ENCODE measurements at places on chromosomes 1 and 21.

DNA sequence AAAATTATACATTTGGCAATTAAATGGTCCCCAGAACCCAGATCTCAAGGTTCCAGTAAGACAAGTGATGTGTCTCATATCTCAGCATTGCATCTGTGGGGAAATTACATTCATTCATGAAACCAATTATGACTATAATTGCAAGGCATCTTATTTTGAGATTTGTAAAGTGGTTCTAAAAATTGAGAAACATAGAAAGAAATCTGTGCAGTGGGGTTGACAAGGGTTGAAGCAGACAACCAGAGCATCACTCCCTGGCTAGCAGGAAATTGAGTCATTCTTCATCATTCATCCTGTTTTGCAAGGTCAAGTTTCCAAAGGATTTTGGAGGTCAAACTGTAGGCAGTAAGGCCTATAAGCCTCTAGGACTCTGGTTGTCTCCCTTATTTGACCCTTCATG, 25.1 kb upstream of the MROH9 start:
- DNase-seq, result no peak

- no peak for DNase-seq
Measured at GRCh38 chr1:222045786-222046185, 303.9 kb upstream of the DUSP10 start.

DNA sequence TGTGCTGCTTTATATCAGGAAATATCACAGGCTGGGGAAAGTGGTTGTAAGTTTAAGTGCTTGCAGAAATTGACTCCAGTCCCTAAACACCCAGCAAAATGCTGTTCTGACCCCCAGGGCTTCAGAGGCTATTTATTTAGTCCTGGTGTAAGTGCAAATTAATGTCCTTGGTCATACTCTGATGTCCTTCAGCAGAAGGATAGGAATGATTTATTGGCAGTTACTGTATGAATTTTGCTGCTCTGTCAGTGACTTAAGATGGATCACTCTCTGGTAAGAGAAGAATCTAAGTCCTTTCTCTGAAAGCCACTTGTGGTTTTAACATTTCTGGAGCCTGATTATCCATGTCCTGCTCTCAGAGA, 21.9 kb downstream of the FAM20B start:
- no peak for DNase-seq

- DNase-seq, result no peak
Measured at GRCh38 chr1:147080671-147081394, 91.4 kb downstream of the PRKAB2 start.

DNA sequence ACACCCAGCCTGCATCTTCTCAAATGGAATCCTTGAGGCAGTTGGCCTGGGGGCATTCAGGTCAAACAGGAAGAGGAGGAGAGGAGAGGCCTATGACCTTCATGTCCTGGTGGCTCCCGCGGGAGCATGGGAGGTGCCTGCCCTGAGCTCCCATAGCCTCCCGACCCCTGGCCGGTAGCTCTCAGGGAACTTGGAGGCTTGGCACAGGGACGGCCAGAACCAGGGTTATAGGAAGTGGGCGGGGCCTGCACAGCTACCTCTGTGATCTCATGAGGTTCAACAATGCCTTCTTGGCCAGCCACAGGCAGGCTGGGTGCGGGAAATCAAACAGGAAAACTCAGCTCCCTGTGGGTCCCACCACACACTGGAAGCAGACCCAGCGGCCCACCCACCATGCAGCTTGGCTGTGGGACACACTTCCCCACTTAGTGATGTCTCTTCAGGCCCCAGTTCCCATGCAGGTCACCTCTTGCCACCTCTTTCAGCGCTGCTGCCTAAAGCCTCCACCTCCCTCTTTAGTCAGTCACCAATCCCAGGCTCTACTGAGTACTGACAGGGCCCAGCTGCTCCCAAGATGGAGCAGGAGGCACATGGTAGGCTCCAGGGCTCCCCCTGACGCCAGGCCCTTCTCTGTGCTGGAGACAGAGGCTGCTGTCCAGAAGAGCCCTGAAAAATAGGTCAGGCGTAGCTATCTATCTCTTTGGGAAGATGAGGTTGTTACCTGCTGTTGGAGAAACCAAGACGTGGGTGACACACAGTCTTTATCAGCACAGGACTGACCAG, at the start of gene SLFNL1:
TSS of gene SLFNL1 (minus strand) at position 200 of the 783 bp plus-strand sequence. CDS start 1,065 bp downstream, outside the sequence.
- no peak for DNase-seq

DNA sequence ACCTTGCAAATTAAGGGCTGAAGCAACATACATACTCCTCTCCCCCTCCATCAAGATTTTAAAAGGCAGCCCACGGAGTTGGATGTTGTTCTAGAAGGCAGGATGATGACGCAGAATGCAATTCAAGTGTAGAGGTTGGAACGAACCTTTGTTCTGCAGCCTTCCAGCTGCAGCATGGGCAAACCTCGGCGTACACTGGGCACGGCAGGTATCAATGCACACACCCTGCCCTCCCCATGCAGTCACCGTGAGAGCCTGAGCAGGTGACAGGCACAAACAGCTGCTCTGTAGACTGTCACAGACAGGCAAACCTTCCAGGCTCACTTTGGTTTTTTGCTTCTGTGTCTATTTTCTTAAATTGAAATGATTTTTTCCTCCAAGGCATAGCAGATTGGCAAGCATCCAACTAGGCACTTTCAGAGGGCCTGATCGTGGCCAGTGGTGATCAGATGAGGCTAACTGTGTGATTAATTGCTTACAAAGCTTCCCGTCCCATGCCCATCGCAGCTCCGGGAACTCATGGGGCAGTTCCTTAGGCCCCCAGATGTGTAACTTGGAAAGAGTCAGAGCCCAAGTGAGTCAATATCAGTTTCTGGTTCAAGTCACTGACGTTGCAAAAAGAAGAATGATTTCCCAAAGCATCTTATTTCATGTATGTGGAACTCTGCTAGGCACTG, 82.3 kb downstream of the ITPKB start:
- DNase-seq, result no peak

GRCh38 chr1:52511439-52511838, 41.5 kb downstream of the TUT4 start:
- no peak for DNase-seq

- DNase-seq, result no peak
Measured at GRCh38 chr1:38047603-38048141, 1.1 kb upstream of the POU3F1 start.

GRCh38 chr1:230939806-230940489, 38.7 kb downstream of the TTC13 start:
- no peak for DNase-seq

- no peak for DNase-seq
Measured at GRCh38 chr21:8994640-8995511, 1526.5 kb upstream of the TPTE start.

DNA sequence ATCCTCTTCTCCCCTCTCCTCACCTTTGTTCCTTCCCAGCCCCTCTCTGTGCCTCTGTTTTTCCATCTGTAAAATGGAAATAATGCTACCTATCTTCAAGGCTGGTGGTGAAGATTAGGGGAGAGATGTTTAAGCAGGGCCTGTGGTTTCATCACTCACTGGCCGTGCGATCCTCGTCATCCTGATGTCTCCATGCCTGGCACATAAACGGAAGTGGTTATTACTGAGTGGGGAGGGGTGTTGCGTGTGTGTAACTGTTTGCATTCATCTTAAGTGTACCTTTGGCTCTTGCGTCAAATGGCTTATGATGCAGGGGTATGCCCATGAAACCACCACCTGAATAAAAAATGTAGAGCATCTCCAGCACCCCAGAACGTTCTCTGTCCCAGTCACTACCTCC, 17.2 kb upstream of the C1QA start:
- no peak for DNase-seq

- DNase-seq, result no peak
Measured at GRCh38 chr1:219495737-219496408, 117.0 kb downstream of the ZC3H11B start.

- no peak for DNase-seq
Measured at GRCh38 chr1:111903871-111904449, 85.5 kb downstream of the KCND3 start.

GRCh38 chr1:194707074-194707473, 1520.7 kb upstream of the B3GALT2 start:
- no peak for DNase-seq

- peak; percentile 44 for DNase-seq
Measured at GRCh38 chr1:206496131-206496793, 11.1 kb upstream of the RASSF5 start.

GRCh38 chr1:203268901-203269653, 36.2 kb upstream of the BTG2 start:
- DNase-seq, result no peak

GRCh38 chr1:40270152-40270834, 12.3 kb downstream of the ZMPSTE24 start:
- DNase-seq, result no peak

DNA sequence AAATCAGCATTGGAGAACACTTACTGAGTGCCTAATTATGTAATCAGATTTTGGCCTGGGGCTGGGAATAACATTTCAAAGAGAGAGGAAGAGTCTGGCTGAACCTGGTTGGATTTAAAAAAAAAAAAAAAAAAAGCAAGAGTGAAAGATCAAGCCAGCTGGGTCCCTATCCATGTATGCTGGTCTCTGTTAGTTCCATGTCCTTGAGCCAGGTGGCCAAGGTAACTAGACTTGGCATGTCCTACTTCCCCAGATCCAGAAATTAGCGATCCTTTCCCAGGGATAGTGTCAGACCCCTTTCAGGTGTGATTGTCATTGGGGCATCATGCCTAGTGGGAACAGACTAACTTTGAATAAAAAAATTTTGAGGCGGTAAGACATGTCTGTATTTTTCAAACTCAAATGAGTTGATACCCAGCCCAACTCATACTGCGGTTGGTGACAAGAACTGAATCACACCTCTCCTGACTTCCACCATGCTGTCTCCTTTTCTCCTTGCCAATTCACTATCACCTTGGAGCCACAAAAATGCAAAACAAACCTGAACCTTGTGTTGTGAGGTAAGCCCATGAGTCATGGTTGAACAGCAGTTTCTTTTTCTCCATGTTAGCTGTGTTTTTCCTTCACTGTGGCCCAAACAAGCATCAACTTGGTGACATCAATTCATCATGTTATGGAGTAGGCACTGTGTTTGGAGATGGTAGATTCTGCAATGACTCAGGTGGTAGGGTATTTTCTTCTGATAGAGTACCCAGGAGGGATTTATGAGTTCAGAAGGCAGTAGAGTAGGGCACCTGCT, 24.5 kb upstream of the PPP2R5A start:
- no peak for DNase-seq

GRCh38 chr1:228448372-228448771, 31.7 kb upstream of the TRIM17 start:
- DNase-seq, result no peak

- DNase-seq, result no peak
Measured at GRCh38 chr21:44551340-44551961, at the start of gene KRTAP10-2. TSS of gene KRTAP10-2 (minus strand) at chr21:44551505. CDS start at chr21:44551458, 47 bp downstream.

GRCh38 chr21:19275065-19275464, 871.5 kb upstream of the TMPRSS15 start:
- DNase-seq, result no peak

GRCh38 chr1:168469690-168470089, 74.1 kb downstream of the XCL2 start:
- DNase-seq, result no peak

DNA sequence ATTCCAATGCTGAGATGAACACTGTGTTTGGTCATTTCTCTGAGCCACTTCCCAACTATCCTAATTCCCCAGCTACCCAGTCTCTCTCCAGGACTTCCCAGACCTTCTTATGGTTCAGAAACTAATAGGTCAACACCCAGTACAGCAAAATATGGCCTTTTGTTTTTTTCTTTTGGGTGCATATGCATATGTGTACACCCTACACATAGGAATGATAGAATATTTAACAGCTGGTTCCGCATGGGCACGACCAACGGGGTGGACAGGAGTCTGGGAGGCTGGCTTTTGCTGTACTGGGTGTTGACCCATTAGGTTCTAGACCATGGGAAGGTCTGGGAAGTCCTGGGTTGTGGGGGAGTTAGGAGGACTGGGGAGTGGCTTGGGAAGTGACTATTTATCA, 143.9 kb downstream of the MRPS6 start:
- DNase-seq, result no peak

DNA sequence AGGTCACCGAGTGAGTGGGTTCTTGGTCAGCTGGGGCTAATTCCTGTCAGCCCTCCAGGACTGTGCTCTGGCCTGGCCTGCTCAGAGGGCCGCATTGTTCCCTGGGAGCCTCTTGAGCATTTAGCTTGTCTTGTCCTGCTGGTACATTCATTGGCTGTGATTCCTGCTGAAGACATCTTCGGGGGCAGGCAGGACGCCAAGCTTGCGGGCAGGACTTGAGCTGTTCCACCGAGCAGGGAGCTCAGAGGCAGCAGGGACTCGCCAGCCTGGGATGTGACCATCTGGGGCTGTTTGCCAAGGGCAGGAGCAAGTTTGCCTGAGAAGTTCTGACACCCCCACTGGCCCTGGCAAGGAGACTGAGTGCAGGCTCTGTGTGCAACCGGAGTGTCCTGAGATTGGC, 7.0 kb upstream of the SLC26A9 start:
- DNase-seq, result no peak

DNA sequence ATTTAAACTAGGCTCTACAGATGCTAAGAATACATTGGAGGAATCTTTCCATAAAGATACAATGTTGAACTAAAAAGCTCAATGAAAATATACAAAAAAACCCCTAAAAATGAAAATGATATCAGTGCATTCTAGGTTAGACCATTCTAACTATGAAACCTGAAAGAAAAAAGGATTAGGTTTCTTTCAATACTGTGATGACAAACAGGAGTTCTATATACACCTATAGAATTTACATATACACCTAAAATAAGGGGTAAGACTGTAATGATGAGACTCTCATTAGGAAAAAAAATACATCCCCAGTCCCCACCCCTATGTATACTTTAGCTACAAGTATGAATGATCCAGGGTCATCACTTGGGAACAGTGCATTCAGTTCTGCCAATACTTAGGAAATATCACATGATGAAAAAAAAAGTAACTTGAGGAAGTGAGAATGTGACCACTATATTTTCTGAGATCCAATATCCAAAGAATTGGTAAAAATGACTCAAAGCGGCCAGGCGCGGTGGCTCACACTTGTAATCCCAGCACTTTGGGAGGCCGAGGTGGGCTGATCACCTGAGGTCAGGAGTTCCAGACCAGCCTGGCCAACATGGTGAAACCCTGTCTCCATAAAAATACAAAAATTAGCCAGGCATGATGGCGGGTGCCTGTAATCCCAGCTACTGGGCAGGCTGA, 26.3 kb downstream of the SELENOF start:
- no peak for DNase-seq

Data from stimulated activated naive B cell treated with anti-CD40 and anti-IgM and Interleukin-4, amounts not matched to agents 10 μg/mL and 1 μg/mL and 100 μg/mL, for 72 hours (primary cell).